Stimulated activated CD4-positive, alpha-beta T cell treated with anti-CD3 and anti-CD28 coated beads, TNF-alpha, amount 100 ng/mL, for 24 hours (primary cell): ENCODE measurements at places on chromosomes 6 and 20.

DNA sequence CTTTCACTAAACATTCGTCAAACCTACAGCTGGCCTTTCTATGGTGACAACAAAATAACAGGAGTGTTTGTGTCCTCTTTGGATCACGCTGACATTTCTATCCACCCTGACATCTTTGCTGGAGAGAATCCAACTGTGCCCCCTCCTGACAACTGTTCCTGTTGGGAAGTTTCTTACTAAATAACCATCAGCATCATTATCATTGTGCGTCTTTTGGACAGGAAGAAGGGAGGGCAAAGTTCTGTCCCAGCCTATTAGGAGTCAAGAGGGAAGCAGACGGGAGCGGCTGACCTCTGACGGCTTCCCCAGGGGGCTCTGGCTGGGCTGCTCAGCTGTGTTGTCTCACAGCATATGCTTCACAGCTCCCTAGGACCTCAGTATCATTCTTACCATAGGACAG, 195.9 kb upstream of the SULF2 start:
- DNase-seq = no peak

DNA sequence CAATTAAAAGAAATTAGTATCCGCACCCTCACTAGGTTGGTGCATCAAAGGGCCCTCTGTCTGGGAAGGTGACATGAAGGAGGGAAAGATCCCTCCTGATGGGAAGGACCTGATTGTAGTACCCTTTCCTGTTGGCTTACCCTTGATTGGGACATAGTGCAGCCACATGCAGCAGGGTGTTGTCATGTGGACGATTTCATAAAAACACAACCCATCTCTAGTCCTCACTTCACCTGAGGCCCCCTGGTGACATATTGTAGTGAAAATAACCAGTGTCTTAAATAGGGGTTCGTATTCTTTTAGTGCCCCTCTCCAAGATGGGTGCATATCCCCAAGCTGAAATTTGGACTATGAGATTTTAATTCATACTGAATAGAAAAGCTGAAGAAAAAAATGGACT, 97.3 kb downstream of the SLX4IP start:
- DNase-seq = no peak

- DNase-seq = no peak
Observed at GRCh38 chr6:48978016-48978415, 485.0 kb downstream of the MMUT start.

DNA sequence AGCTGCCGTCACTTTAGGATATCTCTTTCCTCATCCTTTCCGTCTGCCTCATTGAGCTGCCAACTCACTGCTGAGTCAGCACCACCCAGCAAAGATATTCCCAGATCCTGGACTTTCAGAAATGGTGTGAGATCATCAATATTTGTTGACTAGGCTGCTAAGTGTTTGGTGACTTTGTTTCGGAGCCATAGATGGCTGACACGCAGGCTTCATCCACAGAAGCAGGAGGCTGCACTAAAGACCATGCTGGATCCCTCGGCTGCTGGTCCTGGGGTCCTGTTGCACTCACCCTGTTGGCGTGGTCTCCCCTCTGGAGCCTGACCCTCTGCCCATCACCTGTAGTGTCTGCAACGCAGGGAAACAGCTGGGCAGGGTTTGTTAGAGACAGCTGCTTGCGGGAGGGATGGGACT, 96.5 kb downstream of the ERMARD start:
- DNase-seq = no peak

- no peak for DNase-seq
Observed at GRCh38 chr6:28353356-28353755, 3.6 kb downstream of the ZKSCAN3 start.

GRCh38 chr6:138847884-138848283, 52.0 kb downstream of the ECT2L start:
- no peak for DNase-seq

DNA sequence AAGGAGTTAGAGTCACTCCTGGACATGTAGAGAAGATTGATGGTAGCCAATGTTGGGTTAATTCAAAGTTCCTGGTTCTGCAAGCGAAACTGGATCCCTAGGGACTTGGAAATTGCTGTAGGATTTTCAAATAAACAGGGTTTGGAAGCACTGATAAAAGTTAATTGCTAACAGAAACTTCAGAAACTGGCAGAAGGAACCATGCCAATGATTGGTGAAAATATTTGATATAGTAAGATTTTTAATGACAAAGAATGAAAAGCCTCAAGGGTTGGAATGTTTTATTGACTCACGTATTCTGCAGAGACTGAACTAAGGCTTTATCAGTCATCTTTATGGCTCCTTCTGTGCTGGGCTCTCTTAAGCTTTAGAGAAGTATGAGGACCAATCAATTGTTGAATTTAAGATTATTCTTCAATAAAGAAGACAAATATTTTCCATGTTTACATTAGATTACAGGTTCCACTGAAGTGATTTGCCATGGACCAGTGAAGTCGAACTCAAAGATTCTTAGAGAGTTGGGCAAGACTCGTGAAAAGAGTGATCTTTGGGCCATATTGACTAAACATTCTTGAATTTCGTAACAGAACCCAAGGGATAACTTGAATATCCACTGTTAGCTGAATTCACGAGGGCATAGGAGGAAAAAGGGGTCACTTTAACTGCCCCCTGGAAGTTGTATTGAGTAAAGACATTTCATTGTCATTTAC, 371.4 kb downstream of the HDGFL1 start:
- DNase-seq = no peak

DNA sequence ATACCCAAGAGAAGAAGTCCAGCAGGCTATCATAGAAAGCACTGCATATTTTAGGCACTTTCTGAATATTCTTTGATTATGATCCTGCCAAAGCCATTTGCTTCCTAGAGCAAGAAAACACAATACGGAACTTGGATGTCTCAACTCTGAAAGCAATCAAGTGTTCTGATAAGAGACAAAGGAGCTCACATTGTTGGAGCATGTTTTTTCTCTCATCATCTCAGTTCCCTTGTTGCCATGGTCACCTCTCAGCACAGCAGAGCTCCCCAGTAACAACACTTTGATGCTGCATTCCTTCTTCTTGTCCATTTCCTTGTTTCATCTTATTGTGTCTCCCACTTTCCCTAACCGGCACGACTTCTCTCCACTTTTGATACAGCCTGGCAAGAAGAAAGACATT, 168.7 kb upstream of the FUT9 start:
- no peak for DNase-seq

DNA sequence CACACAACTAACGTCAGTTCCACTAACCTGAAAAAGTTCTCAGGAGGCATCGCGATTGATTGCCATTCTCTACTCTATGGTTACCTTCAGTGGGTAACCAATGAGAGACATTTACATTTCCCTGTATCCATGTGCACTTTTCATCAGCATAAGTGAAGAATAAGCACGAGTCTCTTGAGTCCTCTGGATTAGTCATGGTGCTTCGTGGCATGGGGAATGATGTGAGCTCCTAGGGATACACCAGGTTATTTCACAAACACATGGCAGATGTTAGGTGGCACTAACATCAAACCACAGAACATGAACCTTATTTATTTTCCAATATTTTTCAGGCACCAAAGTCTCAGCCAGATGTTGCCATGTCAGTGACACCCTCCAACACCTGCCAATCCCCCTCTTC, 64.0 kb downstream of the FYN start:
- DNase-seq = no peak

DNA sequence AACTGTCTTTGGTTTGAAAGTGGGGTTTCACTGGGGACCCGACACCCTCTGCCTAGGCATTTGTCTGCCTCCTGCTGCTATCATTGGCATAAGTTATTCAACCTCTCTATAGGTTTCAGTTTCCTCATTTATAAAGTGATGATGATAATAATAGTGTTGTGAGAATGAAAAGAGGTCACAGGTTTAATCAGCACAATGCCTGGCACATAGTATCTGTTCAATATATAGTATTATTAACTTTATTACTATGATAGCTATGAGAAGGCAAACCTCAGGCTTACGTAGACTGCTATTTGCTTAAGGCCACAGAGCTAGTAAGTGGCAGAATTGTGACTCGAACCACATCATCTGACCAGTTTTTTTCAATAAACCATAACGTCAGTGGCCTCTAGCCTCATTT, 256.8 kb downstream of the CDKAL1 start:
- no peak for DNase-seq

DNA sequence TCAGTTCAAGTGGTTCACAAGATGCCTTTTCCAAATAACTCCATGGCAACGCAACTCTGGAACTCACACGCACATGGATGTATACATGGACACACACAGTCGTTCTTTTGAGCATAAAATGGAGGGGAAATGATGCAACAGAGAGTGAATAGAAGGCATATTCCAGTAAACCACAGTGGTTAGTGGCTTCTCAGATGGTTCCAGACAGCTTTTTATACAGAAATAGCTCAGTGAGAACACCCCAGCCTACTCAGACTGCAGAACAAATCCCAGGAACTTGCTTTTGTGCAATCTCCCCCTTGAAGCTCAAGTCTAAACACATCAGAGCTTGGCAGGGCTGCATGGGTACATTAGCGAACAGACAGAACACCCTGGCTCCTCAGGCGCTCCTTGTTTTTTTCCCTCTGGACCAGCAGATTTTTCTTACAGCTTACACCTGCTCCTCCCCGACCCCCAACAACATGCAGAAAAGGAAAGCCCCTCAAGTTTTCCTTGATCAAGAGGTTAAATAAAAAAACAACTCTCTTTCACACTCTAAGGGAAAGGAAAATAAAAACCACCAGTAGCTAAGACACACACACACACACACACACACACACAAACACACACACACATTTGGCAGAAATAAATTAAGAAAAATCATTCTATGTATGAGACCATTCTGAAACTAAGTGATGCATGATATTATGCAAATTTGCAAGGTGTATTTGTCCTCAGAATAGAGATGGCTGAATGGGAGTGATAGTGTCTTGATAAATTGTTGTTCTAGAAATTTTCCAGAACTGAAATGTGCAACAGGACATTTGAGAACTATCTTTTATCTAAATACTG, 51.2 kb upstream of the RANBP9 start:
- no peak for DNase-seq

DNA sequence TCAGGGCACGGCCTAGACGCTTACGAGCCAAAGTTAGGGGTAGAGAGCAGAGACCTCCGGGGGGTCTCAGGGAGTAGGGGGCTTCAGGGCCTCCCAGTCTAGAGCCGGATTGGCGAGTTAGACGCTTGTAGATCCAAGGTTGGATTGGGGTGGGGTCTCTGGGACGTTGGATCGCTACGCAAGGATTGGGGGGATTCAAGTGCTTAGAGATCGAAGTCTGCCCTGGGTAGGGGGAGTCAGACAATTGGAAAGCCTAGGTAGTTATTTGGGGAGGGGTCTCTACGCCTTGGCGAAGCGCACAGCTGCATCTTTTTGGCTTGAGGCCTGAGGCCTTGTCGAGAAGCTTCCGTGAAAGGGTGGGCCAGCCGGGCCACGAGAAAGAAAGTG, 469 bp downstream of the STX16 start:
- no peak for DNase-seq

- no peak for DNase-seq
Observed at GRCh38 chr6:113094779-113095178, 747.6 kb downstream of the RFPL4B start.

- no peak for DNase-seq
Observed at GRCh38 chr6:142510211-142510610, 208.4 kb downstream of the ADGRG6 start.

GRCh38 chr20:40760399-40760798, 71.4 kb upstream of the MAFB start:
- no peak for DNase-seq
